Umbilical cord (tissue), 2 donors: ENCODE measurements at places on chromosomes 11 and 22. TPM values are rescaled to one million over a fixed set of nuclear protein-coding genes. Genes with fewer than 3 reads are reported as not detected.

GRCh38 chr22:43911351-43911750 lies 12.3 kb upstream of the PNPLA3 start:
- DNase-seq, result no peak

DNA sequence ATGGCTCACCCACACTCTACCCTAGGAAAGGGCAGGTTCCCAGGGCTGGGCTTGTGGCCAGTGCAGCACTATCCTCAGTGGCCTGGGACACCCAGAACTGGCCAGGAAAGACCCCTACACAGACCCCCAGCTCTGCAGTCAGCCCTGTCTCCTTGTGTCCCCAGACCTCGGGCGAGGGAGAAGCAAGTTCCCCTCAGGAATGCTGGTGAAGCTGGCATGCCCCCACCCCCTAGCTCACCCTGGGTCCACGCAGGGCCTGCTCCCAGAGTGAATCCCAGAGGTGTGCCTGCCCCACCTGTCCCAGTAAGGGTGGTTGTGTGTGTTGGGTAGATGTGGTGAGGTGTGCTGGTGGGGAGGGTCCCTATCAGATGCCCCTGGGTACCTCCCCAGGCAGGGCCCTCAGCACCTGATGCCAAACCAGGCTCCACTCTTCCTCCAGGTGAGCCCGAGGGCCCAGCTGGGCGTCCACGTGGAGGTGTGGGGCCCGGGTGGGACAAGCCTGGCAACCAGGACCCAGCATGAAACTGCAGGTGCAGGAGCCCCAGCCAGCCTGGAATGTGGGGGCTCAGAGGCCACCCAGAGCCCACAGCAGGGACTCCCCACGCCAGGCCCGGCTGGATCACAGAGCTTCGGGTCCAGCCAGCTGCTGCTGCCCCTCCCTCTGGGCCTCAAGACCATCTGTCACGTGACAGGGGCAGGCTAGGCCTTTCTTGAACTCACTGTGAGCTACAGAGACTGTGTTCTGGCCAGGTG lies 48.4 kb upstream of the KCNQ1OT1 start:
- no peak for DNase-seq

The KBTBD4 gene
- total RNA-seq, result 11.3 TPM

DNA sequence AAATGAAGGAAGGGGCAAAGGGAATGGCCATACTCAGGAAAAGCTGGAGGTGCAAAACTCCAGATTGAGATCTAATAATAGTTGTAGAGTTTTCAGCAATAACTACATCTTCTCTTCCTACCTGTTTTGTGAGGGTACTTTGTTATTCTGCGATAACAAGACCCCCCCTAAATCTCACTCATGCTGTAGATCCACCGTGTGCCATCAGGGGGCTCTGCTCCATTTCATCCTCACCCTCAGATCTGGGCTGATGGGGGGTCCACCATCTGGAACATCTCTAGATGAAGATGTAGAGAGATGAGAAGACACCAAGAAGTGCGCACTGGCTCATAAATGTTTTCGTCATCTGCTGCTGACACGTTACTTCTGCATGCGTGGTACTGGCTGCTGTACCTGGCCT lies 135.9 kb upstream of the KIRREL3 start:
- DNase-seq, result no peak

The CALCB gene
- 11.3 TPM for total RNA-seq

DNA sequence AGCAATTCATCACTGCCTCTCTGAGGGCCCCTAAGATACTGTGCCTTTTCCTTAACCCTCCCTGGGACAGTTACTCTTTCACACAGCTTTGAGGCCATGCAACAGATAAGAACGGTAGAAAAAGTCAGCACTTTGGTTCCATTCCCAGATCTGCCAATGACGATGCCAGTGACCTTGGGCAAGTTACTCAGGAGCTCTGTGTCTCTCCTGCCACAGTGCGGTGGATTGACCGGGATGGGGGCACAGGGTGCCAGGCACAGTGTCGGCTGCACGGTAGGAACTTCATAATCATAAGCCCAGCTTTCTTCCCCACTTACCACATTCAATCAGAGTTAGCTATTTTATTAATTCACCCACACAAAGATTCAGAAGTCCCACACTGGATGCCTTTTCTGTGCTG lies 1041.8 kb downstream of the TBC1D22A start:
- no peak for DNase-seq

DNA sequence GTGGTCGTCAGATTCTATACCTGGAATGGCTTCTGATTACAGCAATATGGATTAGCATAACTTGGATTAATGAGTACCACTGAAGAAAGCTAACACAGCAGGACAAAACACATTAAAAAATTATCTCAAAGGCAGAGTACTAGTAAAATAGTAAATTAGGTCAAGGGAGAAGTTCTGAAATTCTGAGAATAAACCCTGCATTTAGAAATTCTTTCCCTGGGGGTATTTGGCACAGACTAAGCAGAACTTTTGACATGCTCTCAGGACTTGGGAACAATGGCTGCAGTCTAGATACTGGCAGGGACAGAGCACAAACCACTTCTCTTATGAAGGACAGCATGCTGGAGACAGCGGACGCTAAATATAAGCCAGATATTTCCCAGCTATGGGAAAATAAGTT lies 85.6 kb upstream of the GRIA4 start:
- no peak for DNase-seq

GRCh38 chr11:116913000-116913399 lies 75.6 kb upstream of the APOA1 start:
- peak; percentile 56 for DNase-seq

The SLC29A2 gene
- 1.4 TPM for total RNA-seq

DNA sequence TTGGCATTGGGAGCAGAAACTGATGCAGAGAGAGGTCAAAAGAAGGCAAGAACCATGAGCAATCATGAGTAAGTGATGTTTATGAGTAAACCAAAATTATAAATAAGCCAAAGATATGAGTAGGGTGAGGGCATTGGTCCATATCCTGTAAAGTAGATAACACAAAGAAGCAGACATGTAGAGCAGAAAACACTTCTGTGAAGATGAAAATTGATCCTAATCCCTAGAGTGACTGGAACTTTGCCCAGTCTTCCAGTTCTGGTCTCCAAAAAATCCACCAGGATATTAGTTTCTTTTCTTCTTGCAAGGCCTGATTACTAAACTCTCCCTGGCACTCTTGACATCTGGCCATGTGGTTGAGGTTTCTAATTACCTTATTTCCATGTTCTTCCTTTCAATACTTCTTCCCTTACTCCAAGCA lies 13.7 kb upstream of the DRD2 start:
- DNase-seq, result peak; percentile 77

The MS4A12 gene
- not detected for total RNA-seq

- no peak for DNase-seq
These were observed 54.4 kb upstream of the DRD2 start for GRCh38 chr11:113529606-113530005.

The BBOX1 gene
- total RNA-seq, result 1.2 TPM

The SLC22A6 gene
- total RNA-seq, result not detected

GRCh38 chr11:8101421-8101820 lies 20.4 kb downstream of the TUB start:
- DNase-seq, result no peak

DNA sequence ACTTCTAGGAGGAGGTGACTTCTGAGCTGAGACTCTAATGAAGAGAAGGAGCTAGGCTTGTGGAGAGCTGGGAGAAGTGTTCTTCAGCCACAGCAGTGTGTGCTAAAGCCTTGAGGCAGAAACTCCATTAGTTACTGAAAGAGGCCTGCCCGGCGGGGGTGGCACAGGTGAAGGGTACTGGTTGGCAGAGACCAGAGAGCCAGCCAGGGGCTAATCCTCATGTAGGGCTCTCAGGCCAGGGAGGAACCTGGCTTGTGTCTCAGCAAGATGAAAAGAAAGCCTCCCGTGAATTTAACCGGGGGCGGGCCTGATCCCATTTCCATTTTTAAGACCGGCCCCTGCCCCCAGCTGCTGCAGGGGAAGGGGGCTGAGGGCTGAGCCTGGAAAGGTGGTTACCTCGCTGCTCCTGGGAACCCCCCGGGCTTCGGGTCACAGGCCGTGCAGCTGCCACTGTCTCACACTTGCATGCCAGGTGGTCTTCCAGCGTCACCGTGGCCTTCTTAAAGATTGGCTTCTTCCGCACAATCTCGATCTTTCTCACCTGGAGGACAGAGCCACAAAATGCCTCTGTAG lies 15.0 kb downstream of the PDGFB start:
- no peak for DNase-seq

- DNase-seq, result no peak
These were observed 26.1 kb downstream of the IRAG1 start for GRCh38 chr11:10667521-10667885.

The PICK1 gene
- total RNA-seq, result 5.5 TPM

DNA sequence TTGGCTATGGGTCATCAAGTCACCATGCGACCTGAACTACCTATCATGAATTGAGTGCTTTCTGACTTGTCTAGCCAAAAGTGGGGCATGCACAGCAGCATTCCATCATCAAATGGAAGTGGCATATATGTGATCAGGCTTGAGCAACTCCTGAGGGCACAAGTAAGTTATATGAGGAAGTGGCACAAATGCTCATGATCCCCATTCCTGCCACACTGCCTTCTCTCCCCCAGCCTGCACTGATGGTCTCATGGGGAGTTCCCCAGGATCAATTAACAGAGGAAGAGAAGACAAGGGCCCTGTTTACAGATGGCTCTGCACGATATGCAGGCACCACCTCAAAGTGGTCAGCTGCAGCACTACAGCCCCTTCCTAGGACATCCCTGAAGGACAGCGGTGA lies 21.8 kb downstream of the MS4A4E start:
- DNase-seq, result no peak

The OR4C5 gene
- total RNA-seq, result 3.1 TPM

DNA sequence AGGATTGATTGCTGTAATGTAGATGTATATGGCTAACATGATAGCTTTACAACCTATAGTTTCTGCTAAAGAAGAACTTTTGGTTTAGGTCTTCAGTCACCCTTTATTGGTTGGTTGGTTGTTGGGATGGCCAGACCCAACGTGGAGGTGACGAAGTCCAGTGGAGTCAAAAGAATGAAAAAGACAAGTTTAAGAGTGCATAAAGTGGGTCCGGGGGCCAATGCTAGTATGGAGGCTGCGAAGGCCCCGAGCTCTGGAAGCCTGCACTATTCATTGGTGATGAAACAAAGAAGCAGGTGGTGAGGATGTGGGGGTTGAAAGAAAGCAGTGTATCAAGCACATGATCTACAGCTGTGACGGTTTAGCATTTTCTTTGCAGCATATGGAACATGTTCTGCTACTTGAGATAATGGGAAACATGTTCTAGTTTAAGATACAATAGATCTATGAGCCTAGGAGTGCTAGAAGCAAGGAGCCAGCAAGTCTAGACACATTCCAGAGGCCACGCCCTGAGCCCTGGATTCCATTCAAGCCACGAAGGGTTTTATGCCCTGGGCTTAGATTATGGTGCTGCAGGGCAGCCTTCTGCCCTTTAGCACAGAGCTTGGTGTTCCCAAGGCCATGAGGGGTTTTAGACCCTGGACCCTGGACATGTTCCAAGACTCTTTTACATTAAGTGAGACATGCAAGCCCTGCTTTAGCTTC lies 6.3 kb downstream of the TCP11L1 start:
- DNase-seq, result no peak

The MPPED2 gene
- 13.7 TPM for total RNA-seq

DNA sequence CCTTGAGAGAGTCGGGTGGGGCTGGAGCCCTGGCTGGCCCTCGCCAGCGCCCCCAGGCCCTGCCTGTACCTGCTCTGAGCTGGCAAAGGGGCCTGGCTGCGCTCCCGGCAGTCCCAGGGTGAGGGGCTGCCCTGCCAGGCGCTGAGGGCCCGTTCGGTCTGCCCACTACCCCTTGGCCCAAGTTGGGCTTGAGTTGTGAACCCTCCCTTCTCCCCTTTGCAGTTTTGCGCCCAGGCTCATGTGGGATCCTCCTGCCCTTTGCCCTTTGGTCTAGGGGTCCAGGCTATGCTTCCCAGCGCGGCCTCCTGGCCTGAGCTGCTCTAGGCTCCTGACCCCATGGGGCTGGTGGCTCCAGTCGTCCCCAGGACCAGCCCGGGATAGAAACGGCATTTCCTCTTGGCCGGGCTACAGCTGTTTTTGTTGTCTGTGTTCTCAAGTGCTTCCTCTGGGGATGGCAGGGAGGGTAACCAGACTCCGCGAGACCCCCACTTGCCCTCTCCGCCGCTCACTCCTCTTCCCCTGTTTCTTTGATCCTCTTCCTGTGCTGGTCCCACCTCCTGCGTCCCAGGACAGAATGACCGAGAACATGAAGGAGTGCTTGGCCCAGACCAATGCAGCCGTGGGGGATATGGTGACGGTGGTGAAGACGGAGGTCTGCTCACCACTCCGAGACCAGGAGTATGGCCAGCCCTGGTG lies 34.9 kb downstream of the PRDM11 start:
- DNase-seq, result peak; percentile 48

- DNase-seq, result no peak
These were observed 9.7 kb upstream of the RCN1 start for GRCh38 chr11:32081129-32081641.

The IGSF9B gene
- total RNA-seq, result 30.1 TPM

DNA sequence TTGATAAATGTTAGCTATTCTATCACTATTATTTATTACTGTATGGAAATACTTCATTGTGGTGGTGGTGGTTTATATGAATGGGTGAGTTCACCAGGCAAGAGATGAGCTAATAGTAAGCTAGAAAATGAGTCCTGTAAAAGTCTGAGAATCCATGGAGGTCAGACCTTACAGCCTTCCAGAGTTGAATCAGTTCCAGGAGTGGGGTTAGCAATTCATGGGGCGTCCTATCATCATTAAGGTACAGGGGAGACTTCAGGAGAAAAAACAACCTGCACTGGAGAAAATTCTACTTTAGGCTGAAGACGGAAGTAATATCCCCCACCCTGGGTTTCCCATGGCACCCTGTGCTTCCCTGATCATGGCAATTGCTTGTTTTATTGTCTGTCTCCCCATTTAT lies 6.5 kb downstream of the SYT13 start:
- DNase-seq, result no peak

DNA sequence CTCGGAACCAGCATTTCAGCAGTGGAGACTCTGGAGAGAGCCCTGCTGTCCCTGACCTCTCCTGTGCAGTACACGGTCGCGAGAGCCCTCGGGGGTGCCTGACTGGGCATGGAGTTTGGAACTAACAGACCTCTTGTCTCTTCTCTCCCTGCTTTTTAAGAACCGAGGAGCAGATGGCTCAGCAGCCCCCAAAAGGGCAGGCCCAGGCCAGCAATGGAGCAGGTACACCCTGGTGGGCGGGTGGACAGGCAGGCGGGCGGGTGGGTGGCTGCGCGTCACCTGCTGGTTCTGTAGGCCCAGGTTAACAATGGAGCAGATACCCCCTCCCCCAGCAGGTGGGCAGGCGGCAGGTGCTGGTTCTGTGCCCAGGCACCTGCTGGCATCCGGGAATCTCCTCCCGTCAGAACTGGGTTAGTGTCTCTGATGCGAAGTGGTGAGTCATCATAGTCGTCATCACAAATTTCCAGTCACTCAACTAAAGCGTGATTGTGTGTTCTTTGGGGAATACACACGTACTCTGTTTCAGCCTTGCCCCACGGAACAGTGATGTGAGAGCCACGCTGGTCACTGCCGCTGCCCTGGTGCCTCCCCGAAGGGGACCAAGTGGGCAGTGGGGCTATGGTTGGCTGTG lies 41.1 kb downstream of the GRAMD4 start:
- peak; percentile 10 for DNase-seq

- DNase-seq, result no peak
These were observed 347.2 kb downstream of the TTC28 start for GRCh38 chr22:28332410-28332809.
